ENCODE measurements at places on chromosomes 1 and 21.

GRCh38 chr1:164589961-164590507, 31.1 kb downstream of the PBX1 start:
- no peak for DNase-seq

DNA sequence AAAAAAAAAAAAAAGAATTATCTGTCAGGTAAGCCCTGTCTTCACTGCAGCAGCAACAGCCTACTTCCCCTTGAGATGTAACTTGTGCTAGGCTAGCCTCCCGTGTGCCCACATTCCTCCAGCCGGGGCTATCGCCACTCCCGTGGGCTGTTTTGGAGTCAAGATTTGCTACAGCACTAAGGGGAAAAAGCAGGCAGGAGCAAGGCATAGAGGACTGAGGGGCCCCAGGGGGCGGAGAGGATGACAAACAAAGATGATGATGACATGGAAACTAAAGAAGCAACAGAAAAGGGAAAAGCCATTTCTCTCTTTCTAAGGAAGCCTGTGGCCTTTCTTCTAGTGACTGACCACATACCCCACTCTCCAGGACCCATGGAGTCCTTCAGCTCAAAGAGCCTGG, 1.9 kb downstream of the TNFAIP8L2 start:
- DNase-seq: no peak

DNA sequence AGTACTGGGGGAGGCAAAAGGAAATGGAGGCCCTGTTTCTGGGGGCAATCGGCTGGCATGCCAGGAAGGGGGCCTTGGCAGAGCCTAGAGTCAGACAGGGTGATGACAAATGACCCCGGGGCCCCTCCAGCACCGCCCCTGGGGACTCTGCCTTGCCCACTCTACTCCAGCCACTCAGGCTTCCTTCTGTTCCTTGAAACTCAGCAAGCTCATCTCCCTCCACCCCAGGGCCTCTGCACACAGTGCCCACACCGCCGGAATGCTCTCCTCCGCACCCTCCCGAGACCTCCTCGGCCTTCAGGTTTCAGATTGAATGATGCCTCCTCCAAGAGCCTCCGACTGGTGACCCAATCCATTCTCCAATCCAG, 122.5 kb upstream of the ZBTB40 start:
- DNase-seq: no peak

DNA sequence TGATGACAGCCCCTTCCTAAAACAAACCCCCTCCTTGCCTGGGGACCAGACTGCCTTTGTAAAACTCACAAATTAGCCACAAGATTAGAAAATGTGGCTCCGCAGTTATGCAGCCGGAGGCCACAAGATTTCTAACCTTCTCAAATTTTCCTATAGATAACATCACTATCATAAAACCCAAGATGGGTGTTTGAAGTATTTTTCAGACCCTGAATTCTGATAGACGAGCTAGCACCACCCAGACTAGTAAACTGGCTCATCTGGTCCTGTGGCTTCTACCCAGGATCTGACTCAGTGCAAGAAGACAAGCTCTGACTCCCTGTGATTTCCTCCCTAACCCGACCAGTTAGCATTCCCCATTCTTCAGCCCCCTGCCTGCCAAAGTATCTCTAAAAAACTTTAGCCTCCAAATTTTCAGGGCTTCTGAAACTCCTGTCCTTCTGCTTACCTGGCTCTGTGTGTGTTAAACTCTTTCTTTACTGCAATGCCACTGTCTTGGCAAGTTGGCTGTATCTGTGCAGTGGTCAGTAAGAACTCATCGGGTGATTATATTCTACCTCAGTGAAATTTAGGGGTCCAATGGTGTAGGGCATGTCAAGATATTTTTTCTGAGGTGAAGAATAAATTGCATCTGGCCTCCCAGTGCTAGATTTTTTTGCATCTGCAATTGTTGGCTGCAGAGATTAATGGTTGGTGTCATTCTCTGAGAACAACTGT, 102.1 kb downstream of the S1PR1 start:
- DNase-seq: no peak

DNA sequence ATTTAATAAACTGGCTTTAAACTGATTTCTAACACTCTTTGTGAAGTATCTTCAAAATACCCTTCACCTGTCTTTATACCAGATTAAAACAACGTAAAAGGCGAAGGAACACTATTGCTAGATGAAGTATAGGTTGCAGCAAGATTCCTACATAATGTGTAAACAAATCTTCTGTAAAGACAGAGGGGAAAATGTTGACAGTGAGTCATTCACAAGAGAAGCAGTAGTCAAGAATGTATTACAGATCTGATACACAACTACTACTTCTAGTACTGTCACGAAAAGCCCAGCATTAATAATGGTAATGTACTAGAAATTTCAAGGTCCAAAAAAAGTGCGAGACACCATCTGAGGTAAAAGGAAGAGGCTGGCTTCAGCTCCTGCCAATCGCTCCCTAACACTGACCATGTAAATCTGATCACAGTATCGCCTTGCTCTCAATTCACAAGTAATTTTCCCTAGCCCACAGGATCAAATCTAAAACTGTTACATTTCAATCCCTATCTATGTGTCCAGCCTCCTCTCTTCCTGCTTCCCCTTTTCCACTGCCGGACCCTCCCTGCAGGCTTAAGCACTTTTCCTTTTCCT, 290.4 kb downstream of the AKT3 start:
- DNase-seq: no peak

- DNase-seq: no peak
Measured at GRCh38 chr1:209673631-209674417, 1.4 kb upstream of the G0S2 start.

DNA sequence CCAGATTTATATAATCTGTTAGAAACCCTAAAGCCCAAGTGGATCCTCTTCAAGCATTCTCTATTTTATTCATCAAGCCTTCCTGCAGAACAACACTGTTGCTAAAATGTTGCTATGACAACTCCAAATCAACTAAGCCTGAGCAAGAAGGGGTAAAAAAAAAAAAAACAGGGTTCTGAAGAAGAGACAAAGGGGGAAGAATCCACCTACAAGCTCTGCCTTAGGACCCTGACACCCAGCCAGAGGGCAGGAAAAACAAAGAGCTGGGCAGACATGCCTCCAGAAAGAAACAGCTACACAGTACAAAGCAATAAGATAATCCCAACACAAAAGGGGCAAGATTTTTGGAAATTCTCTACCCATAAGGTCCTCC, 1.3 kb downstream of the USF1 start:
- no peak for DNase-seq

GRCh38 chr1:24266398-24266941, 52.7 kb upstream of the GRHL3 start:
- no peak for DNase-seq

GRCh38 chr1:66681686-66682085, 70.6 kb upstream of the DYNLT5 start:
- no peak for DNase-seq

GRCh38 chr1:229220163-229220846, 50.6 kb upstream of the RAB4A start:
- no peak for DNase-seq

DNA sequence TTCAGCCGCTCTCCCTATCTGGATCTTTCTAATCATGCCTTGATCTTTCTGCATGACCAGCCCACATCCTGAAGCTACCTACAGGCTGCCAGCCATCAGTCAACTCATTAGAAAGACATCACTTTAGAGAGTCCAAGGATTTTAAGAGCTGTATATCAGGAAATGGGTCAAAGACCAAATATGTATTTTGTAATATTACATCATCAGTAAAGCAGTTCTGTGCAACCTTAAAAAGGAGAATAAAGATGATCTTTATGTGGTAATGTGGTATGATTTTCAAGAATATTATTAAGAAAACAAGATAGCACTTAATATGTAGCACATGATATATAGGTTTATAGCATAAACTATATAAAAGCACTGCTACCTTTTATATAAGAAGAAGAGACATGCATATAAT, 47.6 kb downstream of the SLC30A7 start:
- DNase-seq: no peak

GRCh38 chr1:43912607-43913006, 21.0 kb upstream of the ARTN start:
- DNase-seq: no peak

DNA sequence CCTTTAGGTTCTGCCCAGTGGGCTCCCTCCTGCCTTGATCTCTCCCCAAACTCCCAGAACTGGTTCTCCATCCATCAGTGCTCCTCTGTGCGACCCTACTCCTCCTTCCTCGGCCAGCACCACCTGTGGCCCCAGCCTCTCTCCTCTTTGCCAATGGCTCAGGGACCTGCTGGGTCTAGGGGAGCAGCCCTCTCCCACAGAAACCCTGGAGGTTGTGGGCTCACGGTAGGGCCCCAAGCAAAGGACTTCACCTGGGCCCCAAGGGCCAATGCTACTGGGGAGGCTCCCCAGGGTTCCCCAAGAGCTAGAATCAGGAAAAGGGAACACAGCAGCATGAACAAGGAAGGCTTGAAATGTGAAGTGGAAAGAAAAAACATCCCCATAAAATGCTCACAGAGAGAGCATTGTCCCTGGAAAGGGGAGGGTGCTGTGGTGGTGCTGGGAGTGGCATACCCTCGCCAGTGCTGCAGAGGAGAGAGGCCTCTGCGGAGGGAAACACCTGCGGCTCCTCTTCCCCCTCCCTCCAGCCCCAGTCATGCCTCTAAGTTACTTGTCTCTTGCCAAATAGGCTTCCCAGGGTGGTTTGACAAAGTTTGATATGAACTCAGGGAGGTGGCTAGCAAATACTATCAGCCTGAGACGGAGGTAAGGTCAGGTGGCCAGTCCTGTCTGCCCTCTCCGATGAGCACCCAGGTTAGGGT, 2.5 kb downstream of the TMEM63A start:
- no peak for DNase-seq

DNA sequence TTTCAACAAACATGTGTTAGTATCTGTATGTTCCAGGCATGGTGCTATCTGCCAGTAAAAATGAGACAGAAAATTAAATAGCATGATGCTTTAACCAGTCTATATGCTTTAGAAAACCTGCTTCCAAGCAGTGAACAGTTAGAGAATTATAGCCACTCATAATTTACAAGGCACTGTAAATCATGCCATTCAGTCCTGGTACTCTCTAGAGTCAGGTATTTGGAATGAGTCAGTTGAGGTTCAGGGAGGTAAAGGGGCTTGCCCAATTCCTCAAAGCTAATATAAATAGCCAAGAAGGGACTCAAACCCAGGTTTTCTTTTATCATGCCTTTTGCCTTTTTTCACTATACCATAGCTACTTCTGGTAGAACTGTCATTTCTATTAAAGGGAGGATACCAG, 184.4 kb downstream of the NFIA start:
- no peak for DNase-seq

DNA sequence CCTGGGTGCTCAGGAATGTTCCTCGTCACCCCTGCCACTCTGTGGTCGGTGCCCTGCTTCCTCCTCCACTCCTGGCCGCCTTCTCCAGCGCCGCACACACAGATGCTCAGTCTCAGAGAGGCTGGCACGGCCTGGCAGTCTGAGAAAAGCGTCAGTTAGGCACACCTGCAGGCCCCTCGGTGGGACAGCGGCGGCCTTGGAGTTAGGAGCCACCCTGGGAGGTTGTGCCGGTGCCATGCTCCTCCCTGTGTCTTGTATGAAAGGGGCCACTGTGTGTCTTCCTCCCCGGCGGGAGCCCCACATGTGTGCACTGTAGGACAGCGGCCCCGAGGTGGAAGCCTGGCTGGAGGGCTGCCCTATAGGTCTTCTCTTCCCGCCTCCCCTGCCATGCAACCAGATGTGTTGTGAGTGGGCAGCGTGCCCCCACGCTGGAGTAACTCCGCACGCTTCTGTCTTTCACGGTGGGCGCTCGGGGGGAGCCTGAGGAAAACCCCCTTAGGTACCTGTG, 145.2 kb downstream of the PGBD5 start:
- DNase-seq: no peak

DNA sequence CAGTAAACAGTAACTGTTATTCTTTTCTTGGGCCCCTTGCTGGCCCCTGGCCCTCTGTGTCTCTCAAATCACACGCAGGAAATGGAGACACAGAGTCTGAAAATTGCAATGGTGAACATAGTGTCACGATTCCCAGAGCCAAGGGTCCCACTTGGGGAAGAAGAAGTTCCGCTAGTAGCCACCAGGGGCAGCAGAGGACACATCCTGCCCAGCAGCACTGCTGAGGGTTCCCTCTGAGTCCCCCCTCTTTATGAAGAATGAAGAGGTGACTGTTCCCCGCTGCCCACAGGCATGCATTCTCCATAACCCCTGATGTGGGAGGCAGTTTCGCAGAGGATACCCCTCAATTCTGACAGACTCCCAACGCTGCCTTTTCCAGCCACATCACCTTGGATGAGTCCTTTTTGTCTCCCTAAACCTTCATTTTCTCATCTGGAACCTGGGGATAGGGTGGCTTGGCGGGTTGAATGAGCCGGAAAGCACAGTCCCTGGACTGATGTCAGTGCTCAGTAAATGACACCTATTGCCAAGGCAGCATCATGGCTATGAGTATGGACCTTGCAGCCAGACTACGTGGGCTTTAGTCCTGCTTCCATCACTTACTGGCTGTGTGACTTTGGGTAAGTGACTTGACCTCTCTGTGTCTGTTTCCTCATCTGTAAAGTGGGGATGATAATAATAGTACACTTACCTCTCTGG, 238.0 kb upstream of the TMEM51 start:
- DNase-seq: peak; percentile 21

DNA sequence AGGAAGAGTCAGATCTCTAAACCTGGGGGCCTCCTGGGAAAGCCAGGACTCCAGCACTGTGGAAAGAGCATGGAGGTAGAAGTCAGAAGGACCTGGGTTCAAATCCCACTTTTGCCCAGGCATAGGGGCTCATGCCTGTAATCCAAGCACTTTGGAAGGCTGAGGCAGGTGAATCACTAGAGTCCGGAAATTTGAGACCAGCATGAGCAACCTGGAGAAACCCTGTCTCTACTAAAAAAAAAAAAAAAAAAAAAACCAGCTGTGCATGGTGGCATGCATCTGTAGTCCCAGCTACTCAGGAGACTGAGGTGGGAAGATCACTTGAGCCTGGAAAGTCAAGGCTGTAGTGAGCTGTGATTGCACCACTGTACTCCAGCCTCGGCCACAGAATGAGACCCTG, 31.8 kb downstream of the LDLRAP1 start:
- no peak for DNase-seq

GRCh38 chr1:43655953-43656352, 6.0 kb downstream of the KDM4A start:
- DNase-seq: no peak

- DNase-seq: no peak
Measured at GRCh38 chr1:218546314-218546713, 201.2 kb downstream of the TGFB2 start.

DNA sequence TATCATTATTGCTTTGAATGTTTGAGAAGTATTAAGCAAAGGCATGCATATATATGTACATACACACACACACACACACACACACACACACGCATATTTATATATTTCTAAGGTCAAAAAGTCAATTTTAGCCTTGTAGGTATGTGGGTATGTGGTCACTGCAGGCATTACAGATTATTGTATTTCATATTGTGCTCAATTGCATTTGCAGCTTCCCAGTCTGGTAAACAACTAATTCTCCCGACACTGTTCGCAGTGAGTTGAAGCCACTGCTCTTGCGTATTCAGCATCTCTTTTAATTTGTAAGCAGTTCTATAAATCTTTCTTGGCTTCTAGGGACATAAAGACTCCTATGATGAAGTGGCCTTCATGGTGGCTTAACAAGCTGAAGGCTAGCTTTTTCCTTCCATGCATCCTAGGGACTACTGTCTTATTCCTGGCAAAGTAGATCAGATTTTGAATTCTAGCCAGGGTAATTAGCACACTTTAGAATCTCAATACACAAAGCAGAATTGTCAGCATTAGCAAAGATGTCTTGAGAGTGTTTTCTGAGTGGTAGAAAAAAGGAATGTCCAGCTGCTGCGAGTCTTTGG, 368.6 kb upstream of the NEGR1 start:
- DNase-seq: no peak
